ENCODE measurements at places on chromosomes 3 and 15.

- DNase-seq, result no peak
Measured at GRCh38 chr3:83649692-83650091, 1309.1 kb upstream of the CADM2 start.

- peak; percentile 32 for DNase-seq
Measured at GRCh38 chr3:175585898-175586297, 726.8 kb downstream of the NAALADL2 start.

DNA sequence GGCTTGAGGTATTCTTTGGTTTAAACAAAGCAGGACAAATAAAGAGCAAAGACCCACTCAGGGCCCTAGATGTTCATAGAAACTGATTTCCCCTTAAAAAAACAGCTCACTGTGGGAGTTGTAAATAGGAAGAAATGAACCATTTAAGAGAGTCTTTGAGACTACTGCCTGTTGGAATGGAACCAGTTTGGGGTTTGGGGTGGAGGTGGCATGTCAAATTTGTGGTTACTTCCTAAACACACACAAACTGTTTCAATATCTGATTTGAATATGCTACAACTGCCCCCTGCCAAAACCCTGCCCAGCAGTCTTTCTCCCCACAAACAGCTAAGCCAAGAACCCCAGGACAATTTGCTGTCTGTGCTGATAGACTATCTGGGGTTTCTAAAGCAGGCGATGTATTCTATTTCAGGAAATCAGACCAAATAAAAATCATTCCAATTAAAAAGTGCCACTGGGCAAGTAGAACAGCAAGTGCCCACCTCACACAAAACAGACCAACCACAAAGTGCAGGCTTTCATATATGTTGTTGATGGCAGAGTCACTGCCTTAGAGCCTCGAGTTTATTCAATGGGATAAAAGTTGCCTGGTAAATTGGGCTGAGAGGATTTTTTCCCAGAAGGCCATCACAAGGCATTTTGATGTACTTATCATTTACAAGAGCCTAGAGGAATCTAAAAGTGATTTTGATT, 293.9 kb upstream of the PROK2 start:
- DNase-seq, result no peak

GRCh38 chr15:69224383-69224782, 63.9 kb downstream of the GLCE start:
- DNase-seq, result no peak

DNA sequence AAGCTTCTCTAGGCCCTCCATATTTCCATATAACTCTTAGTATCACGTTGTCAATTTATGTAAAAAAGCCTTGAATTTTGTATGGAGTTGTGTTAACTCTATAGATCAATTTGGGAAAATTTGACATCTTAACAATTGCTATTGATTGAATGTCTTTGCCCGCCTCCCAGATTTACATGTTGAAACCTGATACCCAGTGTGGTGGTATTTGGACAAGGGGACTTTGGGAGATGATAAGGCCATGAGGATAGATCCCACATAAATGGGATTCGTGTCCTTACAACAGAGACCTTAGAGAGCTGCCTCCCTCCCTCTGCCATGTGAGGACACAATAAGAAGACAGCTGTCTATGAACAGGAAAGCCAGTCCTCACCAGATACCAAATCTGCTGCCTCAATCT, 21.1 kb upstream of the TNK2 start:
- no peak for DNase-seq

GRCh38 chr3:70999730-71000129, 583.8 kb downstream of the FOXP1 start:
- peak; percentile 81 for DNase-seq

GRCh38 chr15:85397151-85397550, 16.7 kb downstream of the AKAP13 start:
- no peak for DNase-seq

DNA sequence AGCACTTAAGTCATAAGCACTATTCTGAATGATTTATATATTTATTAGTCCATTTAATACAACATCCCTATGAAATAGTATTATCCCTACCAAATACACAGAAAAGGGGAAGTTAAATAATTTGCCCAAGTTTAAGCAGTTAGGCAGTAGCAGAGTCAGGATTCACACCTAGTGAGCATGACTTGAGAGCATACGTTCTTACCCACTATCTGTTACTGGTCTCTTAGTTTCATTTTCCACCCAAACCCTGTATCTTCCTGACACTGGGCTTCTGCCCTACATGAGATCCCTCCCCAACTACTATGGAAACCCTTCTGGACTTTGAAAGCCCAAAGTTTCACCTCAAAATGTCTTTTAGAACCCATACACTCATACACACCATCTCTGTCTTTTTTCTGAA, 4.4 kb upstream of the ATOSA start:
- DNase-seq, result no peak

DNA sequence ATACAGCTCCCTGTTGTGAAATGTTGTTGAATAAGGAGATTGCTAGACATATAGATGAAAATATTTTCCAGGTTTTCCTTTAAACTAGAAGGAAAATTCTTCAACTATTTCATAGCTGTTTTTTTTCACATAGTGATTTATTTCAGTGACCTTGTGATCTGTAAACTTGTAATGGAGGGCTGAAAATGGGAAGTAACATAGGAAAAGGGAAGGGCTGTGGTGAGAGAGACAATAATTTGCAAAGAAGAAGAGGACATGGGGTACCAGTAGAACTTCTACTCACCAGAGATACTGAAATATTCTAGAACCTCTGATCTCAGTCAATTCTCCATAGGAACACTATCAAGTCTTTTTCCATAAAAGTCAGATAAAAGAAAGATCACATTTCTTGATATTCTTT, 60.4 kb downstream of the PLS1 start:
- no peak for DNase-seq

DNA sequence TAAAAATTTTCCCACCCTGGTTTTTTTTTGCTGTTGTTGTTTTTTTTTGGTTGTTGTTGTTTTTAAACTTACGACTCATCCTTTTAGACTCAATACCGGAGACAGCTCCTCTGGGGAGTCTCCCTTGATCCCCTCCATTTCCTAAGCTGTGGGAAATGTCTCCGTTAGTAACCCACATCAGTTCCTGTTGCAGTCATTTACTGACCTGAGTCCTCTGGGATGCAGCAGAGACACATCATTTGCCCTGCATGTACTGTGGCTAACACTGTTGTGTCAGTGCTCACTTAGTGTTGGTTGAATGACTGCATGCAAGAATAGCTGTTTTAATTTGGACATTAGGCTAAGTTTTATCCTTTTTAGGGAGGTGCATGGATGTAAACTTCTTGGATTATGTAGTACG, 83.8 kb downstream of the MBNL1 start:
- DNase-seq, result no peak

DNA sequence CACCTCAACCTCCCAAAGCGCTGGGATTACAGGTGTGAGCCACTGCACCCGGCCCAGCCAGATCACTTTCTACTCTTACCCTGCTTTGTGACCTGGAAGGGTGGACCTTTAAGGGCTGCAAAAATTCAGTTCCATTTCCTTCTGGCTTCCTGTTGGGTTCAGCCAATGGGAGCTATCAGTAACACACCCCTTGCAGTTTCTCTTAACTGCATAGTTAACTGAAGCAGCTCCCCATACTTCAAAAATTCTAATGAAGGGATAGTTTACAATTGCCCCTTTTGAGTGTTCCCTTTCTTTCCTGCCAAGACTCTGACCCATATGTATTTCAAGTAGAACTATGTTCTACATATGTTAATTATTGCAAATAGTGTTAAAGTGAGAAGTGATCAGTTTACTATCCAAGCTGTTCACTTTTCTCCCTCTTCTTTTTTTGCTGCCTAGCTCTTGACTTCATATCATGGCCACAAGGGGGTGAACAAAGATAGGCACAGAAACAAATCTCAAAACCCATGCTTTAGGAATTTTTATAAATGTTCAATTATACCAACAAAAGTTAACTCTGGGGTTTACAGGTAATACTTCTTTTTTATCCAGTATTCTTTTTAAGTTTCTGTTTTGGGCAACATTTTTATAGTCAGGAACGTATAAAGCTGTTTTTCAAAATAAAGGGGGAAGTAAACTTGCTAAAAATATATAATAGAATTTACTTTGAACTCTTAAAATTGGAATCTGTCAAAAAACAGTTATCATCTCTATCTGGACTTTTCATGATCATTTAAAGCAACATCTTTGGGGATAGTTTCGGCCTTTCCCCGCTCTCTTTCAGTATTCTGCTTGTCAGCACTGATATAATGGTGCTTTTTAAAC, 8.1 kb downstream of the PGBD4 start:
- DNase-seq, result peak; percentile 42

DNA sequence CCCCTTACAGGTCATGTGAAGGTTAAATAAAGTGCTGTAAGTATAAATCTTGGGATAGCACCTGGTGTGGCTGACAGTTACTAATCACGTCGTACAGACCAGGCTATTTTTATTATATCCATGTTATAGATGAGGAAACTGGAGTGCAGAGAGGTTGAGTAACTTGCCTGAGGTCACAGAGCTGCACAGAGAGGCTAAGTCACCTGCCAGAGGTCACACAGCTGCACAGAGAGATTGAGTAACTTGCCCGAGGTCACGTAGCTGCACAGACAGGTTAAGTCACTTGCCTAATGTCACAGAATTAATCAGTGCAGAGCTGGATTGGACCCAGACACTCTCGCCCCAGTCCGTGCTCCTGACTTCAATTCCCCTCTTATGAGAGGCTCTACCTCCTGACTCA, 171.5 kb downstream of the NUP210 start:
- no peak for DNase-seq

GRCh38 chr3:35929158-35929557, 289.8 kb downstream of the ARPP21 start:
- no peak for DNase-seq

DNA sequence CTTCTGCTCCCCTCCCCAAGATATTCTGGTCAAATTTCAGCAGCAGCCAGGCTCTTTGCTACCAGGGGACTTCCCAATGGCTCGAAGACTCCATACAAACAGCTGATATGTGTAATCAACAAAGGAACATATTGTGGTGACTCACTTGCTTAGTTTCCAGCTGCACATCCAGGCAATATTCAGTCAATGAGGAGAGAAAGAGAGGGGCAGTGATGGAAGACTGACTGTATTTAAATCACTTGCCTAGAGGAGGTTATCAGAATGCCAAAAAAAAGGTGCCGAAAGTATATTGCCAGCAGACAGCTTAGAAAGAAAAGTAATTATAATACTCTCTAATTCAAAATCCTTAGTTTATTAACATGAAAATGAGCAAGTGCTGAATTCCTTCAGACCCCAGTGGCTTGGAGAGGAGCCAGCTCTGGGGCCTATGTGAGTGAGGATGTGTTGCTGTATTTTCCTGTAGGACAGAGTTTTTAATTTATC, 236.5 kb downstream of the LRTM1 start:
- DNase-seq, result peak; percentile 59

GRCh38 chr3:64878362-64878761, 190.6 kb upstream of the ADAMTS9 start:
- DNase-seq, result no peak

GRCh38 chr3:148379763-148380382, 317.8 kb upstream of the AGTR1 start:
- peak; percentile 73 for DNase-seq

GRCh38 chr15:99438224-99438585, 127.6 kb upstream of the MEF2A start:
- no peak for DNase-seq

- no peak for DNase-seq
Measured at GRCh38 chr15:96297783-96298182, 32.7 kb upstream of the NR2F2 start.

DNA sequence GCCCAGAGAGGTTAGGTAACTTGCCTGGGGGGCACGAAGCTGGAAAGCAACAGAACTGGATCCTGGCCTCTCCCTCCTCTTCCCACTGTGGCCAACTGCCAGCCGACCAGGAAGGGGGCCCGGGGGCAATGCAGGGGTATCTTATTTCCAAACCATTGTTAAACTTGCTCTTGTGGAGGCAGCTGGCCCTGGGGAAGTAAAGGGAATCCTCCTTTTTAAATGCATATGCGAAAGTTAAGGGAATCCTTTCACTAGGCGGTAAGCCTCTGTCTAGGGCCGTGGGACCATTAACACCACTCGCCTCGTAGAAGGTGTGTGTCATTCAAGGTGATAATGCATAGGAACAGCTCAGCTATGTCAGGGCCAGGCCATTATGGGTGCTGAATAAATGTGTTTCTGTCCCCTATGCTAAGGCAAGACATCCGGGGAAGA, 68.6 kb downstream of the ST6GAL1 start:
- no peak for DNase-seq

GRCh38 chr3:181952221-181952620, 240.5 kb downstream of the SOX2 start:
- DNase-seq, result peak; percentile 12

DNA sequence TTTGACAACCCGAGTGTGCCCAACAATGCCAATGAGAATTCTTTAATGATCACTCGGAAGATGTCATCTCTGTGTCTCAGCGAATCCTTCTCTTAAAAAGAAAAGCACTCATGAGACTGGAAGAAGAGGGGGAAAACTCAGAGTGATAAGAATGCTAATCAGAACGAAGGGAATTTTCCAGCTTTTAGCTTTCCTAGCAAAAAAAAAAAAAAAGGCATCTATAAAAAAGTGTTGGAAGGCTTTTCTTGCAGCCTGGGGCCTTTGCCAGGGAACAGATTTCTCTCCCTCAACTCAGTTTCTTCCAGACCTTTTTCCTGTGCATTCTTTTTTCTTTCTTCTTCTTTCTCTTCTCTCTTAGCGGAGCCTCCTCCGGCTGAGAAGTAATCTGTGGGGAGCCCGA, 80.5 kb upstream of the NEO1 start:
- DNase-seq, result no peak

GRCh38 chr3:190542846-190543245, 29.0 kb downstream of the IL1RAP start:
- no peak for DNase-seq

DNA sequence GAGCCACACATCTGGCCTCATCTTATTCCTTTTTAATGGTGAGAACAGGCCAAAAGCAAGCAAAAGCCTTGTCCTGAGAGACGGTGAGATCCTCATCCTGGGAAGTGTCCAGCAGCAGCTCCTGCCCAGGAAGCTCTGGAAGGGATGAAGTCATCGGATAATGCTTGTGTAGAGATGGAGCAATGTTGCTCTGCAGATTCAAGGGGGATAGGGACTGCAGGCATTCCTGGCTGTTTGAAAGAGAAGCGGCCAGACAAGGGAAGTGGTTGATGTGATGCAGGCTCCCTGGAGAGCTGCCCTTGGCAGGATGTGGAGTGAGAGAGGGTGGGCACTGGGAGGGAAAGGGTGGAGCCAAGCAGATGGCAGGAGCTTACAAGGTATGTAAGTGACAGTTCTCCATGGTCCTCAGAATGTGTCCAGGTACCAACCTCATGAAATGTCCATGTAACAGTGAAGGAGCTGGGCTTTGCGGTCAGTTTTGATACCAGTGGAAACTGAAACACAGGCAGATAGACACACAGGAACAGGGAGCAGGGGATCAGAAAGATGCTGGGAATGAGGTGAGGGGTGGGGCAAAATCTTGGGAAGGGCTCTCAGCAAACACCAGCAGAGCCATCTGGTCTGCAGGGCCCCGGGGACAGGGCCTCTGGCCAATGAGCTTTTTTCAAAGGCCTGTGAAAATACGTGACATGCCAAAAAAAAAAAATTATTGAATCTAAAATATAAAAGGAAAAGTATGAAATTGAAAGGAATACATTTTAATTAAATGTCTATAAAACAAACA, 32.2 kb upstream of the LACTB start:
- peak; percentile 96 for DNase-seq

- DNase-seq, result no peak
Measured at GRCh38 chr3:165749241-165749640, 88.0 kb downstream of the BCHE start.

Measured in fibroblast of skin of abdomen (primary cell).